ENCODE measurements at places on chromosomes 1 and 21.

DNA sequence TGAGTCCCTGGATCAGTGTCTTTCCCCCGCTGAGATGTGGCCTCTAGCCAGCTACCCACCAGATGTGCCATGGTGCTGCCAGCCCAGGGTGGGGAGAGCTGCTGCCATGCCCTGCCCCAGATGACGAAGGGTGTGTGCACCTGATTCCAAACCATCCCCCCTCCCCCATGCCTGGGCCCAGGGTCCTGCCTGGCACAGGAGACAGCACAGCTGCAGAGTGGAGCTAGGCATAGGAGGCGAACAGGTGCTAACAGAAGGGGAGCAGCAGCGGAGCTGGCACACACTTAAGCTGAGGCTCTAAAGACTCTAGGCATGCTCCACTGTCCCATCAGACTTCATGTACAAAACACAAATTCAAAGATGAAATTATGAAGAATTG is 9.0 kb upstream of the LDLRAP1 start:
- no peak for DNase-seq

DNA sequence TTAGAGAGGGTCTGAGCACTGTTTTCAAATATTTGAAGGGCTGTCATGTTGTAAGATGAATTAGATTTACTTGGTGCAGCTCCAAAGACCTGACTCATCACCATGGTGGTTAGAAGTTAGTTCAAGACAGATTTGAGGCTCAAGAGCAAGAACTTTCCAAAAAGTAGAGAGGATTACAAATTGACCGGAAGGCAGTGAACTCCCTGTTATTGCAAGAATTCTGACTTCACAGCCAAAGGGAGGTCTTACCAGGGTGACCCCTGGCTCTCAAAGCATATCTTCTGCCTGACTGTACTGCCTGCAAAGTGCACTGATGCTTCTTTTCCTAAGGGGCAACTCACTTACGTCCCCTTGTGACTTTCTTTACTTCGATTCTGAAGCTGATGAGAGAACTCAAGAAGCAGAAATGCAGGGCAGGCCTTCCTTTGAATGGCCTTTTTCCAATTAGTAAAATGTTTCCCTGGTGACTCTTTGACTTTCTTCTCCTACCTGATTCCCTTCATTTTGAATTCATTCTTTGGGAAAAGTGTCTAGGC is 86.4 kb downstream of the NAV1 start:
- DNase-seq, result peak; percentile 8

- no peak for DNase-seq
These were observed 1.4 kb downstream of the MACF1 start for GRCh38 chr1:39205781-39206464.

- DNase-seq, result no peak
These were observed 25.2 kb upstream of the LRRC8C start for GRCh38 chr1:89607586-89608318.

DNA sequence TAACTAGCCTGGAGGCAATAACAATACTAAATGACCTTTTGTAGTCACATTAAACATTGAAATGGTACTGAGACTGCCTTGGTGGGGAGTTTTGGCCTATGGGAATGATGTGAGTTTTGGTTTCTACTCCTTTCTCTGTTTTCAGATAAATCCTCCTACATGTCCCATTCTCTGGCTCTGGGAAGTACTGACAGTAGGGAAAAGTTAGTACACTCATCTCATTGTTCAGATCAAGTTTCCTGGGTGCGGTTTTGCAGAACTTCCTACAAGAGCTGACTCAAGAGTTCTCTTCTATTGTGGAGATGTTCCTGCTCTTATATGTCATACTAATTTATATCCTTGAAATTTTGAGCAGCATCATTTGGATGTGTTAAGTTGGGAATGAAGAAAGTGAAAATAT is 74.2 kb upstream of the MACF1 start:
- no peak for DNase-seq

- DNase-seq, result no peak
These were observed 100.5 kb downstream of the GLIS1 start for GRCh38 chr1:53638360-53639035.

DNA sequence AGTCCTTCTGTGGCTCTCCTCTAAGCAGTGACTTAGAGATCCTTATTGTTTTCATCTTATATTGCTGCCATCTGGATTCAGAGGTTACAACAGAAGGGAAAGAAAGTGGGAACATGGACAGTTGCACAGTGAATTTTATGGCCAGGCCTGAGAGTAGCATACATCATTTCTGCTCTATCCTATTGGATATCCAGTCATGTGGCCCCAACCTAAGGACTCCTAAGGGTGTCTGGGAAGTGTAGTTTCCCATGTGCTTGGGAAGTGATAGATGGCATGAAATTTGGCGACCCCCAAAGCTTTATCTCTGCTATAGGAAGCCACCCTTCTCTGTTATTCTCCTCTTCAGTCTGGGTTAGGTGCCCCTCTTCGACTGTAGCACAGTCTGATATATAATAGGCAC is 51.9 kb downstream of the CDC7 start:
- no peak for DNase-seq

GRCh38 chr1:37931102-37931360 is 15.8 kb downstream of the INPP5B start:
- no peak for DNase-seq

GRCh38 chr21:15247613-15248012 is 182.8 kb upstream of the NRIP1 start:
- no peak for DNase-seq

DNA sequence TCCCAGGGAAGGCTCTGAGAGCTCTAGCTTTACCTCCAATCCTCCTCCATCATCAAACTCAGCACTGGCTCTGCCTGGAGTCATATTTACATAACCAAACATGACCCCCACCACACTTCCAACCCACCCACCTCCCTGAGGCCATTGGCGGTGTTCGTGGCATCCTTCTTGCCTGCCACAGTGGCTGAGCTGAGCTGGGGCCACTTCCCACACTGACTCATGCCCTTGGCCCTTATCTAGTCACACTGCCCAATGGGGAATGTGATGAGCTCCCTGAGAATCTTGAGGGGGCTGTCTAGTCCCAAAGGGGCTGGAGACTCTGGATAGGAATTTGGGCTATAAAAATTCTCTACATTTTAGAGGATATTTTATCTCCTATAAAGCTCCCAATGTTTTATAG is 230.9 kb upstream of the IRF2BP2 start:
- DNase-seq, result no peak

GRCh38 chr1:209435654-209436566 is 147.6 kb upstream of the CAMK1G start:
- peak; percentile 61 for DNase-seq

GRCh38 chr1:43272576-43273571 is 3.1 kb downstream of the TMEM125 start:
- no peak for DNase-seq

- DNase-seq, result no peak
These were observed 36.2 kb downstream of the PBX1 start for GRCh38 chr1:164595212-164595611.

- no peak for DNase-seq
These were observed 320.1 kb downstream of the TGFB2 start for GRCh38 chr1:218665221-218665620.

DNA sequence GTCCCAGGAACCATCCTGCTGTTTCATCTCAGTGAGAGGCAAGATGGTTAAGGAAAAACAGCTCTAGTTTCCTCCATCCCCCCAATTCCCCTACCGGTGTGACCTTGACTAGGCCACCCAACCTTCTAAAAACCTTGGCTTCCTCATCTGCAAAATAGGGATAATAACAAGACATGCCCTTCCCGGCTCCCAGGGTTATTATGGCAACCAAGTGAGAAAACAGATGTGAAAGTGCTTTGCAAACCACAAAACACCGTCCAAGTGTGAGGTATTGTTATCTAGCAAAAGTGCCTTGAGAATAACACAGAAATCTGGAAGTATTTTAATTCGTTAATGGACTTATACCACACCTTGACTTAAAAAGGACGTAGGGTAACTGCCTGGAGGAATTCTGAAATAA is 62.7 kb downstream of the ITPKB start:
- no peak for DNase-seq

- no peak for DNase-seq
These were observed 27.2 kb downstream of the WLS start for GRCh38 chr1:68204977-68205630.

GRCh38 chr1:174324939-174325338 is 122.8 kb upstream of the GPR52 start:
- no peak for DNase-seq

DNA sequence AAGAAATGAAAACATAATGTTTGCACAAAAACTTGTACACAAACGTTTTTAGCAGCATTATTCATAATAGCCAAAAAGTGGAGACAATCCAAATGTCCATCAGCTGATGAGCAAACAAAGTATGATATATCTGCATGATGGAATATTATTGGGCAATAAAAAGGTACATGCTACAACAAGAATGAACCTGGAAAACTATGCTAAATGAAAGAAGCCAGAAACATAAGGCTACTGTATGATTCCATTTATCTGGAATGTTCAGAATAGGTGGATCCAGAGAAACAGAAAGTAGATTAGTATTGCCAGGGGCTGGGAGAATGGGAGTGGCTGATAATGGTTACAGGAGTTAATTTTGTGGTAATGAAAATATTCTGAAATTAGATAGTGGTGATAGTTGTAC is 19.0 kb downstream of the FBXO28 start:
- no peak for DNase-seq

DNA sequence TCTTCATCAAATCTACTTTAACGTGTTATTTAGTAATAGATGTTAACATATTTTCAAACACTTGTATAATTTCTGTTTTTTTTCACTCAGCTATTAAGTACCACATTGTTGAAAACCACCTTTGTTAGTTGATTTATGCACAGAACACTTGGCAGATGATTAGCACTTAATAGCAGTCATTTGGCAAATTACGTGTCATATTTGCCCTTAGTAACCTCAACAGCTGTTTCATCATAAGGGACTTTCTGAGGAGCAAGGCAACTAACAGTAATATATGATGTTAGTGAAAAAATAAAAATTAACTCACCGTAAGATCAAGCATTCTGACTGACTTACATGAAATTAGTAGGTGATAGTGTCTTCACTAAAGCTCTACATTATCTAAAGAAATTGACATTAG is 186.4 kb downstream of the HMCN1 start:
- DNase-seq, result no peak

DNA sequence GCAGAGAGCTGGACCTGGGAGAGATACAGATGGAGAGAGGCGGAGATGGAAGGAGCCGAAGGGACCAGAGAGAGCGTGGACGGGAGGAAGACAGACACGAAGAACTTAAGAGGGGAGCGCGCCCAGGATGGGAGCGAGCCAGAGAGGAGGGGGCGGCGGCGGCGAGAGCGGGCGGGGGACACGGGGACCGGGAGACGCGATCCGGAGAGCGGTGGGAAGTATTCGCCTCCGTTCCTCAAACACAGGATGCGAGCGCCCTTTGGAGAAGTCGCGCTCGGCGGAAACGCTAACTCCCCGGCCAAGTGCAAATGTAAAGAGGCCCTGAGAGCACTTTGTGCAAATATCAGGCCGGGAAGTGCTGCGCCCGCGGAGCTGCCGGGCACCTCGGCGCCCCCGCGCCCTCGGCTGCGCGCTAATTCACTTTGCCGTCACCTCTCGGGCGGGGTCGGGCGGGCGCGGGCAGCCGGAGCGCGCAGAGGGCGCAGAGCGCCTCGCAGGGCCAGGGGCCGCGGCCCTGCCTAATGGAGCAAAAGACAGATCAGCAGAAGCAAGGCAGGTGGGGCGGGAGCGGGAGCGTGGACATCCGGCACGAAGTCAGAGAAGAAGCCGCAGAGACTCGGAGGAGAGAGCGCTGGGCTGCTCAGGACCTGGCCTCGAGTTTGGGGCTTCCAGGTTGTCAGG is 281.2 kb downstream of the RRAGC start:
- DNase-seq, result no peak

- no peak for DNase-seq
These were observed 55.9 kb downstream of the CAMSAP2 start for GRCh38 chr1:200794506-200795065.

DNA sequence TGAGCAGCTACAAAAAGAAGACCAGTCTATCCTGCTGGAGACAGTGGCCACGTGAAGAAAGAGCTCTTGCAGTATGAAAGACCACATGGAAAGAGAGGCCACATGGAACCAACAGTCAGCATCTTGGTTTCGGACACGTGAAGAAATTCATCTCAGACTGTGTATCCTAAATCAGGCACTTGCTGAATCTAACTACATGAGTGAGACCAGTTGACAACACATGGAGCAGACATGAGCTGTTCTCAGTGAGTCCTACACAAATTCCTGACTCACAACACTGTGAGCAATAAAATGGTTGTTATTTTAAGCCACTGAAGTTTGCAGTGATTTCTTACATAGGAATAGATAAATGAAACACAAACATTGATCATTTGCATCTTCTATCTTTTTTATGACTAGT is 2.4 kb upstream of the TAF1A start:
- peak; percentile 86 for DNase-seq

DNA sequence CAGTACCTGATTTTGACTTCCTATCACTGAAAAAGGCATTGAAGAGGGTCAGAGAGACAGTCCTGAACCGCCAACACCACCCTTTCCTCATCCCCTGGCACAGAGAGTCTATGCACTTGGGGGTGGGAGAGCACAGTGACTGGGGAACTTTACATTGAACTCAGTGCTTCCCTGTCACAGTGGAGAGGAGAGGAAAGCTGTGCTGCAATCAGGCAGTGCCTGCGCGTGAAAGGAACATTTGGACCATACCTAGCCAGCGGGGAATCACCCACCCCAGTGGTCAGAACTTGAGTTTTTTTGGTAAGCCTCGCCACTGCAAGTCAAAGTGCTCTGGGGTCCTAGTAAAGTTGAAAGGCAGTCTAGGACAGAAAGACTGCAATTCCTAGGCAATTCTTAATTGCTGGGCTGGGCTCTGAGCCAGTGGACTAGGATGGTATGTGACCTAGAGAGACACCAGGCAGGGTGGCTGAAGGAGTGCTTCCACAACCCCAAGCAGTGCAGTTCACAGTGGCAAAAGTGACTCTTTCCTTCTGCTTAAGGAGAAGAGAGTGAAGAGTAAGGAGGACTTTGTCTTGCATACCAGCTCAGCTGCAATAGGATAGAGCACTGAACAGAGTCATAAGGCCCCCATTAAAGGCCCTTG is 9.4 kb upstream of the HENMT1 start:
- DNase-seq, result no peak

GRCh38 chr1:96346719-96347118 is 374.9 kb upstream of the PTBP2 start:
- DNase-seq, result no peak

All from RKO (cell line).